Kasumi-1 (cell line): ENCODE measurements at places on chromosomes 5 and 9.
A peak's percentile ranks its signal among the peaks of the same experiment; 100 is the strongest.

DNA sequence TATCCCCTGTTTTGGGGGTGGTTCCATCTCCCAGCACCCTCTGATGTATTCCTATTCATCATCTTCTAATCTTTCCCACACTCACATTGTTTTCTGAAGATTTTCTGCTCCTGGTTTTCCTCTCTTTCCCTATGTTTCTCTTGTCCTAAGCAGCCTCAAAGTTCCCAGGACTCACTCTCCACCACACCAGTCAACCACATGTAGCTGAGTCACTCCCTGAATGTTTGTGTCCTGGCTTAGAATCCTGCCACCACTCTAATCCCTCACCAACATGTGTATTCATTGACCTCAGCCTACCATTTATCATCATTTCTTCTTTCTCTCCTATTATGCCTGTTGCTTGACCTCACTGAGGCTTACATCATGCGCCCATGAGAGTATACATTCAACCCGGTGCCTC, 282.4 kb upstream of the ADAMTS16 start:
- DNase-seq = no peak

DNA sequence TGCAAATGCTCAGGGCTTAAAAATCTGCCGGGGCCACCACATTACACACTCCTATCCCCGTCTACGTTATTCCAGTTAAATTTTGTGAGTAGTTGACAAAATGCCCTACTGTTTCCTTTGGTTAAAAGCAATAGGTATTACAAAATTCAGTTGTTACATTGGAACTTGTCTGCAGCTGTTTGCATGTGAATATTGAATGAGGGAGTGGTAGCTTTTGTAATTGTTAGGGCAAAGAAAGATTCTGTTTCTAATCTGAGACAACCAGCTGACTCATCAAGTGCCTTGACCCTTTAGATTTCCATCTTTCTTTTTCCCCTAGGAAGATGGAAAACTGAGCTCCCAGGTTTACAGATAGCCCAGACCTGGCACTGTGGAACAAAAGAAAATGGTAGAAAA, 30.2 kb downstream of the MAML1 start:
- DNase-seq = no peak

DNA sequence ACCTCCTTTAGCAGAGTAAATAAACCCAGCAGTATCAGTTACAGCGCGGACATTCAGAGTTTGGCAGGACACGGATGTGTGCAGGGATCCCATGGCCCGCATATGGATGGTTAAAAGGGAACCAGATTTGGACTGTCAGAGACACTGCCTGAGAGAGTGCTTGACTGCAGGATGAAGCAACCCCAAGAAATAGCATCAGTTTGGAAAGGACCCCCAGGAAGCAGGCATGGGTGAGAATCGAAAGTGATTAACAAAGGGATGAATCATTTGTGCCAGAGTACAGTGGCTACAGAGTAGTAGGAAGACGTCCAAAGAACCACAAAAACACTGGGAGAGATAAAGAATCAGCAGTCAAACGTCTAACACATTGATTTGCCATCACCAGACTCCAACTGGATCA, 5.5 kb downstream of the C7 start:
- DNase-seq = no peak

- DNase-seq = no peak
Observed at GRCh38 chr5:166624573-166624972, 1666.9 kb upstream of the WWC1 start.

GRCh38 chr9:121447321-121447834, 52.3 kb downstream of the GGTA1 start:
- no peak for DNase-seq

- peak; percentile 39 for DNase-seq
Observed at GRCh38 chr9:107060062-107060461, 197.1 kb downstream of the ZNF462 start.

DNA sequence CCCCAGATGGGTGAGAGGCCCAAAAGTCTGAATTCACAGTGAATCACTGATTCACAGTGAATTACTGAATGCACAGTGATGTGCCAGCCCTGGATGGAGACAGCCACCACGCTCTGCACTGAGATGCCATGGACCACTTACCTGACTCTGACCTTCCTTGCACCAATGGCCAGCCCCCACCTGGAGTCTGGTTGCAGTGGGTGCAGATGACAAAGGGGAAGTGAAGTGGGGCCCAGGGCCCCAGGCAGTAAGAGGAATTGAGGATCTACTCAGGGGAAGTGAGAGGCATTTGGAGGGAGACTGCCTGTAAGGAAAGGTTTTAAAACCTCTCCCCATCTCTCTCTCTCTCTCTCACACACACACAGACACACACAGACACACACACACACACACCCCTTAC, 412.1 kb downstream of the CYLC2 start:
- DNase-seq = peak; percentile 39

DNA sequence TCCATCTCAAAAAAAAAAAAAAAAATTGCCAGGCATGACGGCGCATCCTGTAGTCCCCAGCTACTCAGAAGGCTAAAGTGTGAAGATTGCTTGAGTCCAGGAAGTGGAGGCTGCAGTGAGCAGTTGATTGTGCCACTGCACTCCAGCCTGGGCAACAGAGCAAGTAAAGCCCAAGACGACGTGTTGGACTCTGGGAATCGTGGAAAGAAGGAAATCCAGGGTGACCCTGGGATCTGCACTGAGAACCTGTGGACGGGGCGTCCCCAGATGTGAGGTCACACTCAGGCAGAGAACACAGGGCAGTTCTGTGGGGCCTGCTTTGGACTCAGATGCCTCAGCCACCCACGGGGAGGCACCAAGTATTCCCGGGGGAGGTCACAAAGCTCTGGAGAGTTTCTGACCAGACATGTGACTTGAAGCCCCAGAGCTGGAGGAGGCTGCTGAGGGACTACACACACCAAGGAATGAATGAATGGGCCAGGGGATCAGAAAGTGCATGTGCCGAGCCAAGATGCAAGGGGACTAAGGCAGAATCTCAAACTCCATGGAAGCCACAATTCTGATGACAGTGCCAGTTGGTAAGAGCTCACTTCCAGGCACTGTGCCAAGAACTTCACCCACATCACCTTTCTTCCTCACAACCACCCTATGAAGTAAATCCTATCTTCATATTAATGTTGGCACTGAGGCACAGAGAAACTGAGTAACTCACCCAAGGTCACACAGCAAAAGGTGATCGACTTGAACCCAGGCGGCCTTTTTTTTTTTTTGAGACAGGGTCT, 12.9 kb downstream of the DYNC2I2 start:
- DNase-seq = no peak

DNA sequence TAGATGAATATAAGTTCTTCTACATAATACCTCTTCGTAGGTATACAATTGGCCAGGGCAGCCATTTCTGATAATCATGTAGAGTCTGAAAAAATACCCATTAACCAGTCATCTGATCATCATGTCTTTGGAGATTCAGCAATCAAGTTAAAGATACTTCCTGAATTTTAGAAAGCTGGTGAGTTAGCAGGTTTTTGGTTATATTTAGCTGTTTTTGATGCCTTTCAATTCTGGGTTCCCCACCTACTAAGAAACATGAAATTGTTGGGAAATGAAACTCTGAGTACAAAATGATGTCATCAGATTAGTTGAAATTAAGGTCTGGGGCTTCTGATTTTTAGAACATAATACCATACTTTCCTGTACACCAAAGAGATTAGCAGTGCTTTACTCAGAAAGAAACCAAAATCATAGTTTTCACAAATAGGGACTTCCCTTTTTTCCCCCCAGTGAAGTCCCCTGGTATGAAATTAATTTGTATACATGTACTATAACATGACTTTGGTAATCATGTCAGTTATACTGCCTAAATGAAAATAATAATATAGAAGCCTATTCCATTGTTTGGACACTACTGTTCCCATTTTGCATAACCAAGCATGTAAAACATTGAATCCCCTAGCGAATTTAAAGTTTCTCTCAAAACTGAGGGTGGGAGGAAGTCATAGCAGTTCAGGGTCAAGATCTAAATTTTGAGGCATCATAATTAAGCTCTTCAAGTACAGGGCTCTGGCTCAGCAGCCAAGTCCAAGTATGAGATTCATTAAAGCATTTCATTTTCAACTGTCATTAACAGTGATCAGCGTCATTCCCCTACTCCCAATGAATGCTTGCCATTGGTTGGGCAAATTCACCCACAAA, 17.9 kb downstream of the PRLR start:
- no peak for DNase-seq

DNA sequence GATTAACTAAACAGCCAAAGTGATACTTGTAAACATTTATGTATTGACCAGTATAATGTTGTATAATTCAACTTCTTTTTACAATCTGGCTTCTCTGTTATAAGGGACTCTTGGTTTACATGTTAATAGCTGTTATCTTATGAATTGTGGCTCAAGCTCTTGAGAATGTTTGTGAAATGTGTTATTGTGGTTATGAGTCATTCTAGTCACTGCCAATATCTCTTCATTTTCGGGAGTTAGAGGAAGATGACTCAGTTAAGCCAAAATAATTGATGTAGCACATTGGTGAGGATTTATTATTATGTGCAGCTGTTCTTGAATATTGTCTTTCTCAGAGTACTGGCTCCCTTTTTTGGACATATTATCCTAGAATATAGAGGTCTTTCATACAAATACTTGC, 655.2 kb upstream of the RIOK2 start:
- DNase-seq = peak; percentile 91

DNA sequence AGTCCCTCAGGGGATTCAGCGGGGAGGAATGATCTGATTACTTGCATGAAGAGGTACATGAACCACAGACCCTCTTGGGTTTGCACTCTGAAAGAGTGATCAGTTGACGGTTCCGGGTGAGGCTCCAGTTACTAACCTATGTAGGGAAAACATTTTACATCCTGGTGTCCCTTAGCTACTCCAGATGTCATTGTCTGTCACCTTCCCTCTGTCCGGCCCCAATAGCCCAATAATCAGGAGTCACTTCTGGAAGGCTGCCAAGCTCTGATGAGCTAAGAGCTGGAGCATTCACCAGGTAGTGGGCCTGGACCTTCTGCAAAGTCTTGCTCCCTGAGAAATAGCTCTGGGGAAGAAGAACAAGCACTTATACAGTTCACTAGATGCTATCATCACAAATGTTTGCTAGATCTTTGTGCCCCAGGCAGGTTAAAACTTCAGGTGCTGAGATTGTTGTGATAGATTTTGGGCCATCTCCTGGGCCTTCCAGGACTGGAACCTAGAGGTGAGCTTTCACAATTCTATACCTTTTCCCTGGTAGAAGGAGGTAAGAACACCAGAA, 64.5 kb downstream of the ENTREP1 start:
- no peak for DNase-seq

DNA sequence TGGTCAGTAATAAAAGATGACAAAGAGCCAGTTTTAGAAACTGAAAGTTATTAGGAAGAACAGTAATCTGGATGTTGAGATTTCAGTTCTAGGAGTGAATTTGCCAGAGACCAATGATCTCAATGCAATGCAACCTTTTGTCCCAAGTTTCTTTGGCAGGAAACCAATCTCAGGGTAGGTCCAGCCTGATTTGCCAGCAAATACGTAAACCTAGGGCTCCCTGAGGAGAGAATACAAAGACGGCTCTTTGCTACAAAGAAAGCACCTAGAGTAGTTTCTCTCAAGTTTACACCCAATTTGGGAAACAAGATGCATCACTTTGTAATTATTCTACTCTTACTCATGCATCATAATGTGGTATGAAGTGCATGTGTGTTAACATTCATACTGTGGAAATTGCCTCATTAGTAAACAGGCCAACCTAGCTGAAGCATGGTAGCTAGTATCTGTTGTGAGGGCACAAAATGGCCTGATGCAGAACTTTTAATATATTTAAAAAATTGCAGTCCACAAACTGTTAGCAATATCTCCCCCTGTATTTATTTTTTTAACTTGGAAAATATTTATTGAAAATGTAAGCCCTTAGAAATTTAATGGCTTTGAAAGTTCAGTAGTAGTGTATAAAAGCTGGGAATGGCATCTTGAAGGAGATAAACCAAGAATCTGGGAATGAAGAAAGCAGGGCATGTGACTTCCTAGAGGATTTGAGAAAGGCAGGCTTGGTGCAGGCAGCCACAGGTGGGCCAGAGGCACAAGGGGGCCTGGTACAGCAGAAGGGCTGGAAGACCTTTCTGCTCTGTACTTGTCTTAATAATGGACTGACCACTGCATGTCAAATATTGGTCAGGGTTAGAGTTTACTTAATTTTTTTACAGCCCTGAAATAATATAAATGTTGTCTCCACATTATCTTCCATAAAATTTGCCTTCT, 59.5 kb downstream of the MAST4 start:
- no peak for DNase-seq

- peak; percentile 49 for DNase-seq
Observed at GRCh38 chr5:137665678-137666460, 70.0 kb downstream of the KLHL3 start.

GRCh38 chr9:78695519-78695918, 398.6 kb downstream of the PSAT1 start:
- peak; percentile 89 for DNase-seq

DNA sequence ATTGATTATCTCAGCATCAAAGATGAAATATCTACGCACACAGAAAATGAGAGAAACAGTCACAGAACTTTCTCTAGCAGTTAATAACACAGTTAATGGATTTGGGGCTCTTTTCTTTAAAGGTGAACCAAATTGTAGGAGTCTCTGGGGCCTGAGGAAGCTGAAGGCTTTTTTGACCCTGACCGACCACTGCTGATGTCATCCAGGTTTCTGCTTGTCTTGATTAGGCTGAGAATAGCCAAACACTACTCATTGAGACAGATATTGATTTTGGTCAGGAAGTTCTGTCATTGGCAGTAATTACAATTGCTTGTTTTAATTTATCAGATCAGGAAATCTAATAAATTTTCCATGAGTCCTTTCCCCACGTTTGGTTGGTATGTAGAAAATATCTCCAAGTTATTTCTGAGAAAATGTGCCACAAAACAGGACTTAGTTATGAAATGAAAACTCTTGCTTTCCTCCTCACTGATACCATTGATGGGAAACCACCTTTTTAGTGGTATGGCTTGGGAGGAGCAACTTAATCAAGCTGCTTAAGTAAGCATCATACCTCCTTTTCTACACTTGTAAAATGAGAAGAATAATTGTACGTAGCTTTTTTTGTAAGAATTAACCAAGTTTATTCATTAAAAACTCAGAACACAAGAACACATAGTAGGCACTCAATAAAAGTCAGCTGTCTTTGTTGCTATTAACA, 19.7 kb downstream of the CARTPT start:
- DNase-seq = no peak
